ENCODE measurements at places on chromosomes 3 and 15.

DNA sequence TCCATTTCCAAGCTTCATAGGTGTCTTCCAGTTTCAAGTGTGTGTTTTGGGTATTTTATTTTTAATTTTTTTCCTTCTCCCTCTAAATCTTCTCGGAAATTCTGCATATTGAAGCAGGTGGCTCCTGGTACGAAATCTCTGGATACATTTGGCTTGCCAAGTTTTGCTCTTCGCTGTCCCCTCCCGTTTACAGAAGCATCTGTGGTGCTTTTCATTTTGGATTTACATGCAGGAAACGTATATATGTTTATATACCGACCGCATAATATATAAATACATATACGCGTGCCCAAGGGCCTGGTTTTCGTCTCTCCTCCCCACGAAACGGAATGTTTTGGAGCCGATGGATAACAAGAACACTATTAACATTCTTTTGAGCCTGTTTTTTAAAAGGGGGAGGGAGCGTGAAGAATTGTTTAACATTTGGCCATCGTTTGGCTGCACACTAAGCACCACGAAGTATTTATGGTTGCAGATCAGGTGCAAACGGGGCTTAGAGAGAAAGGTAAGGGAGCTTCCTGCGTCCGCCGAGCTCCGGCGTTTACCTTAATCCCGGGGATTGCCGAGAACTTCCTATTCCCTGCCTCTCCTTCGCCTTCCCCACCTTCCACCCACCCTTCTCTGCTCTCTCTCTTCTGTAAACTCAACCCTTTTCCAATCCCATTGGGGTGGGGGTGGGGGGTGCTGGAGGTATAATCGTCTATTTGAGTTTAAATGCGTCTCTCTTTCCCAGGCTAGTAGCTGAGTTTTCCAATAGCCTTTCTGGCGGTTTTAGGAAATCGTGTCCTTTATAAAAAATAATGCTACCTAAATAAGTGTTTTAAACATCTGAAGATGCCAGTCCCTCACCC is 1.1 kb upstream of the NLGN1 start:
- DNase-seq, result peak; percentile 62

- no peak for DNase-seq
These were observed 497.9 kb downstream of the IGSF11 start for GRCh38 chr3:118536764-118537163.

GRCh38 chr3:122184591-122184929 is 1.1 kb downstream of the CASR start:
- DNase-seq, result peak; percentile 1

DNA sequence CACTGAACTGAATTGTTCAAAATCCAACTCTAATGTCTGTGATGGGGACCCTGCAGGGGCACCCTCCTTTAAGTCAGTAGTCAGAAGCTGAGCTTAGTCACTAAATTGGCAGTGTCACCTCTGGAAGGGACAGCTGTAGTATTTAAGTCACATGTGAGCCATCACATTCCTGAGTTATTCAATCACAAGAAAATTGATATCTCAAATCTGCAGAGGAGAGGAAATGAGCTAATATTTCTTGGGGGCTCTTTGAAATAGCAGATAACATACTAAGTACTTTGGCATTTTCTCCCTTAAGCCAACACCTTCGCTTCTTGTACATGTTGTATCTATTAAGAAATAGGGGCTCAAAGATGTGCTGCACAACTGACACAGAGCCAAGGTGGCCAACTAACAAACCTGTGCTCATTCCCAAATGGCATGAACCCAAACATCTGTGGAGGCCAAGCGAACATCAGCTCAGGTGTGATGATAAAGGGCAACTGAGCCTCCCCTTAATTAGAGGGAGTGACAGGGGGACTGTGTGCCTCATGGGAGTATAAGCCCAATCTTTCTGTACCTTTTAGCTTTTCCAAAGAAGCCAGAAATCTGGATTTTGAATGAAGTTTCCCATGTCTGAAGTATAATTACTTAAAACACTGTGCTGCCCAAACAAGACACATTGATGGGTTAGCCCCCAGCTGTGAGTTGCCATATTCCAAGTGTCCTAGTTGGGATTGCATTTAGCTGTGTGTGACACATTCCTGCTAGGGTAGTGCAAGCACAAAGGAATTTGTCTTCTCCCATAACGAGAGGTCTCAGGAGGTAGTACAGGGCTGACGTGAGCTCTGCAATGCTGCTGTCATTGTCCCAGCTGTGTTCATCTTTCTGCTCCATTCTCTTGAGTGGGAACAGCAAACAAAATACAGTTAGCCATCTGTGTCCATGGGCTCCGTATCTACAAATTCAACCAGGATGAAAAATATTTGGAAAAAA is 63.3 kb downstream of the ABHD5 start:
- peak; percentile 50 for DNase-seq

DNA sequence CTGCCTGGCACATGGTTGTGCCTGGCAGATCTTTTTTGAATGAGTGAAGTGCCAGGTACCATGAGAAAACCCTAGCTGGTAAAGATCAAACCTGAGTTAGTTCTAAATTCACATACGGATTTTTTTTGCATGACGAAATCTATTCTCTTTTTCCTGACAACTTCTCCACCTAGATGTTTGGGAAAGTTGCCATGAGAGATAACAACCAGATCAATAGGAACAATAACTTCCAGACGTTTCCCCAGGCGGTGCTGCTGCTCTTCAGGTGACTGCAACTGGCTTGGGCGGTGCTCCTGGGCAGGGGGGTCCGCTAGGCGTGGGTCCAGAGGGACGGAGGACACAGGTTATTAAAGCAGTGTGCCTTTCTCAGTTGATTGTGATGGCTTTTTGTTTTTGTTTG is 71.8 kb downstream of the CHDH start:
- no peak for DNase-seq

- peak; percentile 94 for DNase-seq
These were observed 23.6 kb downstream of the HEG1 start for GRCh38 chr3:125032100-125032643.

DNA sequence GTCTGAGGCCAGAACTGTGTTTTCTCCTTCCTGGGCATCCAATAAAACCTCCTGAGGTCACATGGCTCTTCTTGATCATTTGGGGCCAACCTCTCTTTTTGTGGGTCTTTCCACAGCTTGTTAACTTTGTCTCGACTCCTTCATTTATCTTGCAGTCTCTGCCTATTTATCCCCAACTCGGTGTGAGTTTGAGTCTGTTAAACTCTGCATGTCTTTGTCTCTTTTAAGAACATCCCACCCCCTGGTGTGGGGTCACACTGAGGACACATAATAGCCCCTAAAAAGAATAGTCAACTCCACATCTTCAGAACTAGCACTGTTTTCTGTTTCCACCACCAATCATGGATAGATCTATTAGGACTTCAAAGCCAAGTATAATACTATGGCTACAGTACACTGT is 187.2 kb downstream of the TLE3 start:
- DNase-seq, result peak; percentile 37

Data from mesendoderm (in vitro differentiated cells).